DMS53 (cell line): ENCODE measurements at places on chromosomes 2 and 18.

- no peak for DNase-seq
These were observed 17.2 kb upstream of the KCTD1 start for GRCh38 chr18:26565514-26565913.

DNA sequence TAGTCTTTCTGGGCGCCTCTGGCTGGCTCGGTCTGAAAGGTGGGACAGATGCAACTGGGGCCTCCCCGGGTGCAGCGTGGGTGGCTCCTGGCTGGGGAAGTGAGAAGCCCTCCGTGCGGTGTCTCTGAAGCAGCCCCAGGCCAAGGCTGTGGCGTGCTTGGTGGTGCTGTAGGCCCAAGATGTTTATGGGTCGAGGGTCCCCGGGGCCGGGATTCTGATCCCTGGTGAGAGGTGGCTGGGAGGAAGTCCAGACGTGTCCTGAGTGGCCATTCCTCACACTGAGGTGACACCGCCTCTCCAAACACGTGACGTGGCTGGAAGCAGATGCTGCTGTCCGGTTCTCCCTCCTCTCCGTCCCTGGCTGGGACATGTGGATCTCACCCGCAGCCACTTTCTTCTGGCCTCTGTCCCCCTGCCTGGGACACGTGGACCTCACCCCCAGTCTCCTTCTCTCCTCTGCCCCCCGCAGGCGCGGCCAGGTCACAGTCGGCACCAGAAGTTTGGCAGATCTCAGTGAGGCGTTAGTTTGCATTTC lies 12.6 kb downstream of the RTP5 start:
- peak; percentile 85 for DNase-seq

GRCh38 chr2:207825978-207826377 lies 56.3 kb upstream of the FZD5 start:
- DNase-seq, result no peak

GRCh38 chr2:53562407-53562806 lies 205.2 kb upstream of the CHAC2 start:
- no peak for DNase-seq

GRCh38 chr2:176582176-176582575 lies 312.9 kb downstream of the MTX2 start:
- no peak for DNase-seq

GRCh38 chr2:30666266-30666874 lies 140.9 kb downstream of the CAPN13 start:
- peak; percentile 94 for DNase-seq

DNA sequence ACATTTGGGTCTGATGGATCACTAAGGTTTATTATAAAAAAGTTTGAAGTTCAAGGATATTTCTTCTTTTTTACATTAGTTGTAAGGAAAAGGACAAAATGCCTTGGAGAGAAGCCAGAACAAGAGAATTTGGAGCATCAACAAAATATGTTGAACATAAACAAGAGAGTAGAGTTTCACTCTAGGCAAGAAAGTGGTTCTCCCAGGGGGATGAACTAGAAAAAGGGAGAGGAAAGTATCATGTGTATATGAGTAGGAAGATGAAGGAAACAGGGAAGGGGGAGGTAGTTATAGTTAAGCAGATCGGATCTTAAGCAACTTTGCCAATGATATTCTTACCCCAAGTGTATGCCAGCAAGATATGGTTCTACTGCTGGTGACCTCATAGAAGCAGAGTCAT lies 63.8 kb upstream of the GALNT3 start:
- DNase-seq, result no peak

DNA sequence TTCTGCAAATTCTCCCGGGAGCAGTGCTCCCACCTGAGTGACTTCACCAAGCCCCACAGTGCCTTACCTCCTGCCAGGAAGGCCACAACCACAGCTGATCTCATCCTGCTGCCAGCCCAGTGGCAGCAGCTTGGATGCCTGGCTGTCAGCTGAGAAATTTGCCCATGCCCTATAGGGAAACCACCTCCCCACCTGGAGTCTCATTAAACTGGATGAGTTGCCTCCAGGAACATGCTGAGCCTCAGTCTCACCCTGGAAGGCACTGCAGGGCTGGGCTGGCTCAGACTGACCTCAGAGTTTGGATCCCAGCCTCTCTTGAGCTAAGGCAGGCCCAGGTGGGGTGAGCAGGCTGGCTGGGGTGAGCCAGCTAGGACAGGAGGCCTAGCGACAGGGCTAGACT lies 23.3 kb downstream of the REEP1 start:
- no peak for DNase-seq

DNA sequence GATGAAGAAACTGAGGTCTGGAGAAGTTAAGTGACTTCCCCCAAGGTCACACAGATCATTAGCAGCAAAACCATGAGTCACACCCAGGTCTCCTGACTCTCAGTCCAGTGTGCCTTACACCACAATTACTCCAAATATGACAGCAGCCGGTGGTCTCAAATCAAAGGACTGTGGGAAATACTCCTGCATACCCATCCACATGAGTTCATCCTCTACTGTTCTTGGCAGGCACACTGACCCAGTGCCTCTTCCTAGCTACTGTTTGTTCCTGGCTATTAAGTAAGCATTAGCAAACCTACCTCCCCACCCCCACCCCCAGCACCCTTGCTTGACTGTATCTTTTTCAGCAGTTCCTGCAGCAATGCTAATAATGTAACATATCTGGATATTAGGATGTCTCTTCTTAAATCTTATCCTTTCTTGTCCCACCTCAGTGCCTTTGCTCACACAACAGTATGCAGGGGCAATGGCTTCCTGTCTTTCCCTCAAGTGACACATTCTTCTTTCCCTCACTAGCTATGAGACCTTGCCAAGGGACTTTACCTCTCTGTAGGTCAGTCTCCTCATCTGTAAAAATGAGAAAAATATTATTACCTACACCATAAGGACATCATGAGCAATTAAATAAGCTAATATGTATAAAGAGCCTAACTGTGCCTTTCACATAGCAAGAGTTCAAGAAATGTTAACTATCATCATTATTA lies 46.2 kb downstream of the FAM98A start:
- DNase-seq, result peak; percentile 26

DNA sequence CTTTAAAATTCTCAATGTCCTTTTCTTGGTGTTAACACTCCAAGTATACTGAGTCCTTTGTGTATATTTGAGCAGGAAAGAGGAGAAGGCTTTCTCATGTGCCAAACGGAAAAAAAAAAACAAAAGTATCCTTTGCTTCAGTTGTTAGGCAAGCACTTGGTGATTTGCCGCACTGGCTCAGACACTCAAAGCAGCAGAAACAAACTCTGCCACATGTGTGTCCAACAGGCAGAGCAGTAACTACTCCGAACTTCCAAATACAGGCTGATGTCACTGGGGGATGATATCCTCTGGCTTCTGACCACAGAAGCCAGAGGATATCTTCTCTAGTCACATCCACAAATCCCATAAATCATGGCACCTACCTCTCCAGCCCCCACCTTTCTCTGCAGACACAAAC lies 108.0 kb upstream of the SALL3 start:
- no peak for DNase-seq

DNA sequence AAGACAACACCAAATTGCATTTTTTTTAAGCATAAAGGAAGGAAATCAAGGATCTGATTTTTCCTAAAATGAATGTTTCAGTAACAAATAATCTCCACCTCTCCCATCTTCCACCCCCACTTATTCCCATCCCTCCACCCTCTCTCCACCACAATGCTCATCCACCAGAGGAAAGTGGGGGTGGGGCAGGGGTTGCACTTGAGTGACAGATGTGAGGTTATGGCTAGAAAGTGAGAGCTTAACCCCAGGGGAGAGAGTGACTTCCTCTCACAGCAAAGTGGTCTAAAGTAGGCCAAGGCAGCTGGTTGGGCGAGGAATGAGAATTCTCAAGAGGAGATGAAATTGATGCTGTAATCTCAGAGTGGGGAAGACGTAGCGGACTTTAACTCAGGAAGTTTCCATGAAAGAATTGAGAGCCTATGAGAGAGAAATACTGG lies 104.7 kb downstream of the HNRNPLL start:
- DNase-seq, result no peak

- no peak for DNase-seq
These were observed 63.5 kb downstream of the DNER start for GRCh38 chr2:229650901-229651300.

- no peak for DNase-seq
These were observed 60.3 kb downstream of the CACNB4 start for GRCh38 chr2:152038441-152038958.

DNA sequence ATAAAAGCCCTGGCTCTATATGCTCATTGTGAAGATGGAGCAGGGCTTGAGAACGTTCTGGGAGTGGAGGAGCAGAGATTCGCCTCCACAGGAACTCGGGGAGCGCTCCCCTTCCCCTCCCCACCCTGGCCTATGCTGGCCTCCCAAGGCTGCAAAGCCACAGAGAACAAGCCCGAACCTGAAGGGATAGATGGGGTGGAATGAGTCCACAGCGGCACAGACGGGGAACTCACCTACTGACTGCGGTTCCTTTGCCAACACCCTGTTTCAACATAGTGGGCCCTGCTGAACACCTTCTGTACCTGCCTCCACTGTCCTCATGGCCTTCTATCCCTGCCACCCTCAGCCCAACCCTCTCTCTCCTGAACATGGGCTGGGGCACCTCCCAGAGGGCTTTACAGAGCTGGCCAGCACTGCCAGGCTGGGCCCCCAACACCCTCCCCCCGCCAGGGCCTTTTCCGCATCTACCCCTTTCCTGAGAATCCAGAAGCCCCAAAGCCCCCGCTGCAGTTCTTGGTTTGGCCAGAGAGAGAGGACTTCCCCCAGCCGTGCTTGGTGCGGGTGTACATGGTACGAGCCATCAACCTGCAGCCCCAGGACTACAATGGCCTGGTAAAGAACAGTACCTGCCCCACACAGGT lies 41.5 kb downstream of the LMAN2L start:
- DNase-seq, result no peak
